Nephron progenitor cell (in vitro differentiated cells): ENCODE measurements at places on chromosomes 13 and 19.

DNA sequence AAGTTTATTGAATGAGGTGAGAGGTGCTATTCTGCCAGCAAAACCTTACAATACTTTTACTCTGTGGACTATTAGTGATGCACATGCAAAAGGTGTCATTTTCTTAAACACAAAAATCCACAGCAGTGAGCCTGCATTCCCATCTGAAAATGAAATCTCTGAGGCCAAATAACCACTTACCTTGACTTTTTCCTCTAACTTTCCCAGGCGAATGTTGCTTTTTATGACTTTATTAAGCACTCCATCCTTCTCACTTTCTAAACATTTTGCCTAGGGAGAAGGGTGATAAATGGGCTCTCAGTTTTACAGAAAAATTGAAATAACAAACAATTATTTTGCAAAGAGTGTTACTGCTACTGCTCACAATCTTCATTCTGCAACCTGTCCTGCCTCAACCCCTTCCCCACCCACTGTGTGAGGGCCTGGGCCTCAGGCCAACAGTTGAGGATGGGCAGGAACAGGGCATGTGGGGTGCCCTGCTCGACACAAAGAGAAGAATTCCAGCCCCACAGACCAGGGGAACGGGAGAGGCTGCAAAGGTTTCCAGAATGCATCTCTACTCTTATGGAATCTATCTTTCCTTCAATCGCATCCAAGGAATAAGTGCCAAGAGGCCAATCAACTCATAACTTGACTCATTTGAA is 18.1 kb upstream of the SLC7A9 start:
- no peak for DNase-seq

DNA sequence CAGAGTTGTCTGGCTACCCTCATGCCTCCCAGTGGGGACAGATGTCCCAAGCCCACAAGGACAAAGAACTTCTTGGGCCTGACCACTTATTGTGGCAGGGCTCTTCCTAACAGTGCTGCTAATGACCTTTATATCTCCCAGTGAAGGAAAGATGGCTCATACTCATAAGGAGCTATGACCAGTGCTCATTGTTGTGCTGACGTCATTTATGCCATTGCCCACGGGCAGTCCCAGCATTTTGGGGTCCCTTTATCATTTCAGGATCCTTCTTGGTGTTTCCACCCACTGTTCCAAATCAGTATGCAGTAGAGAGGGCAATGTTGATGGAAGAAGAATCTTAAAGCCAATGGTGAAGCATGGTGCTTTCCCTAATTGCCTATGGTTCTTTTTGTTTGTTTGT is 1640.0 kb upstream of the PRR20A start:
- DNase-seq = no peak

DNA sequence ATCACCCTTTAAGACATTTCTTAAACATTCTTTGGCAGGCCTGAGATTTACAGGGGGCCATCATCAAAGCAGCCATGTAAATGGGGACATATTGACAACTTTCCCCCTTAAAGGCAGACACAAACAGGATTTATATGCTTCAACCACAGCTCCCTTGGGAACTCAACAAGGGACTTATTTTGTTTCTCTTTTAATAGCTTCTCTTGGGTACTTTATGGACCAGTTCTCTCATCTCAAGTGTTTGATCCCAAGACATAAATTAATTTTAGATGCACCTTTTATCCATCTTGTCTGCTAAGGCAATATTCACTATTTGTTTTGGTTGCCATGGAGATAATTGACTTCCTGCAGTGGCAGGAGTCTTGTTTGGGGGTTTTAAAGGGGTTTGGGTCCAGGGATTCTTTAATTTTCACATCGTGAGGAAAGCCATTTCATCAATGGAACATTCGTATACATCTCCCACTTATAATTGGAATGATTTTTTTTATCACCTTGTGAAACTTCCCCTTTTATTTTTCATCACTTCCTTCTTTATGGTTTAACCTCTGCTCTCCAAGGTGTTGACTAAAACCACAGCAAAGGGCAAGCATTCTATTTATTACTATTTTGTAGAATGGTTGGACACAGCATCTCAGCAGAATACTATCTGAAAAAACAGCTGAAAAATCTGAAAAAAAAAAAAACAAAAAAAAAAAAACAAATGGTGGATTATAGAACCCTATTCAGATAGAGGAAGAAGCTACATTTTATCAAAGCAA is 726.0 kb downstream of the DIAPH3 start:
- DNase-seq = peak; percentile 9

DNA sequence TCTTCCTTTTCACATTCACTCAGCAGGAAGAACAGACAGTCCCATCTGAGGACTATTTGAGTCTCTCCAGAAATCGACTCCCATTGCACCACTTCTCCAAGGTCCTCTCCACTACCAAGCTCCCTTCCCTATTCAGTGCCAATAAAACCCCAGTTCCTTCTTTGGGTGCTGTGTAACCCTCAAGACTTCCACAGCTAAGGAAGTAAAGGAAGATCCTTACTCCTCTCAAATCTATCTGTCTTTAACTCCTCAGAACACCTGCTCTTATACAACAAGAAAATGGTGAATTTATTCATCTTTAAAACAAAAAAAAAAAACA is 29.2 kb upstream of the TM9SF2 start:
- DNase-seq = no peak

GRCh38 chr19:51294211-51294976 is 17.1 kb upstream of the IGLON5 start:
- DNase-seq = no peak

- no peak for DNase-seq
Measured at GRCh38 chr19:3269916-3270671, 45.6 kb downstream of the CELF5 start.

- DNase-seq = no peak
Measured at GRCh38 chr13:25249001-25249543, 38.2 kb downstream of the MTMR6 start.

- DNase-seq = no peak
Measured at GRCh38 chr19:2554856-2555255, 78.9 kb downstream of the GADD45B start.

DNA sequence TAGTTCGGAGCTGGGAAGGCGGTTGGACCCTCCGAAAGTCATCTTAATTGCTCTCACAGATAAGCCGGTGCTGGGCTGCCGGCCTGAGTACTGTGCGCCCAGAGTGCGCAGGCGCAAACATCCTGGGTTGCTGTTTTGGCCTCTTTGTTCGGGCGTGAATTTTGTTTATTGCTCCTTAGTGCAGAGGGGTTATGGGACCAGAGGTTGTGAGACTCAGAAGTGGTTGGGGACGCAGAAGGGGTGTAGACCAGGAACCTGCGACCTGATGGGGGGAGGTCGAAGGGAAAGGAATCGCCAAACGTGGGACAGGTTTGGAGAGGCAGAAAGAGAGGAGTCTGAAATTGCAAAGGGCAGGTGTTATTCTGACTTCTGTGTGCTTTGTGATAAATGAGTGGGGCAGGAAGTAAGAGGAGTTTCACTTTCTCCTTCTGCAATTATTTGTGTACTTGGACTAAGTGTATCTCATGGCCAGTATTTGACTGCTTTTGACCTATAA is 607 bp upstream of the ZNF566 start:
- DNase-seq = peak; percentile 71

DNA sequence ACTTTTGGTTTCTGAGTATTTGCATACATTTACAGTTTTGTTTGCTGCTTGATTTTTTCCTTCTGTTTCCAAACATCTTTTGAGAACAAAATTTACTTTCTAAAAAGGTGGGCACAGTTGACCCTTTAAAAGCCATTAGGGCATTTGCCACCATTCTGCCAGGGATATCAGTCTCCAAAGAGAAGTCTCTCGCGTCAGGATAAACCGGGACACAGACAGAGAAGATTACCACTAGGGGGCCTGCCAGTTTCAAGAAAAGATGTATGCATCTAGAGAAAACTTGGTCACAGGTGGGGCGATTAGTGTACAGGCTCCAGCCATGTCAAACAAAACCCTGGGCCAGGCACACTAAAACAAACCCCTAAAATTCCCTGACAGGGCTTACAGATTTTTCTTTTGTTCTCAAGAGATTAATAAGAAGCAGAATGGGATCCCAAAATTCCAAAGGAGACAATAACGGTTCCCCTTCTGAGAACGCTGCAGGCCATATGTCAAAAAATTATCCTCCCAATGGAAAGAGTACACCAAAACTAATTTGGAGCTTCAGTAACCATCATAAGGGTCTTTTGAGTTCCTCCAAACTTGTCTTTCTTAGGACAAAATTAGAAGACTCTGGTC is 10.7 kb upstream of the PABPC3 start:
- DNase-seq = peak; percentile 36

- DNase-seq = no peak
Measured at GRCh38 chr19:7442423-7442822, 46.4 kb downstream of the PEX11G start.

- no peak for DNase-seq
Measured at GRCh38 chr13:28624707-28625432, 34.1 kb upstream of the POMP start.

- DNase-seq = no peak
Measured at GRCh38 chr13:23391752-23392151, 41.8 kb downstream of the SACS start.

DNA sequence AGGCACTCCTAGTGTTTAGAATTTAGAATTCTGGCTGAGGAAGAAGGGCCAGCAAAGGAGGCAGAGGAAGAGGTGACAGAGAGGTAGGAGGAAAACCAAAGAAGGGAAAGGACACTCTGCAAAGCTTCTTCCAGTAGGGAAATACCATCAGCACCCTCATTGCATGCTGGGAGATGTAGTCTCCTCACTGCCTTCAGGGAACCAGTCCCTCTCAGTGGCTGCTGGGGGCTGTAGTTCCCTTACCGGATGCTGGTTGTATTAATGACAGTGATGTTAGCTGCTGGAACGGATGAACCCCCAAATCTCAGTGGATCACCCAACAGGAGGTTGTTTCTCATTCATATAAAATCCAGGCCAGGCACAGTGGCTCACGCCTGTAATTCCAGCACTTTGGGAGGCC is 10.1 kb downstream of the GRIN2D start:
- no peak for DNase-seq

DNA sequence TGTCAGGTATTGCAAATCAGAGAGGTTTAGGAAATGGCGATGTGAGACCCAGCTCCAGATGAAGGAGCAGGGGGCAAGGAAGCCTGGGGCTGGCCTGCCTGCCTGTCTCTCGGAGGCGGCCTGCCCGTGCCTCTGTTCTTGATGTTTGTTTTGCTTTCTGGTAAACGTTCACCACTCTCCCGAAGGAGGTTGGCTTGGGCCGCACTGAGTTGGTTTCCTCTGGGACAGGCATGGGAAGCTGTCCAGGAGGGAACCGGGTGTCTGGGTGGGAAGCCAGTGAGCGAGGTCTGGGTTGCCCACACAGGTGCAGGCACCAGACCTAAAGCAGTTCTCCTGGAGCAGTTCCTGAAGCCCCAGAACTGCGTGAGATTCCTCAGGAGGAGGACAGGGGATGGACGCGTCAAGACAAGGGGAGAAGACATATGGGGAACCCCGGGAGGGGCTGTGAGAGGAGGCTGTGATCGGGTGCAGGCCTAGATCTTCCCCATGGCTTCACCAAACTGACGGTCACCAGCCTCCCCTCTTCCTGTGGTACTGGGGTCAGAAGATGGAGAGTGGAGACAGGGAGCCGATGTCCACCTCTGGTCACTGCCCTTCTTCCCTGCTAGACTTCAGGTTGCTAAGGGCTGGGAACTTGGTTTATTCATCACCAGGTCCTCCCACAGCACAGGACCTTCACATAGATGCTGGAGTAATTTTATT is 15.2 kb downstream of the COL4A2 start:
- no peak for DNase-seq

DNA sequence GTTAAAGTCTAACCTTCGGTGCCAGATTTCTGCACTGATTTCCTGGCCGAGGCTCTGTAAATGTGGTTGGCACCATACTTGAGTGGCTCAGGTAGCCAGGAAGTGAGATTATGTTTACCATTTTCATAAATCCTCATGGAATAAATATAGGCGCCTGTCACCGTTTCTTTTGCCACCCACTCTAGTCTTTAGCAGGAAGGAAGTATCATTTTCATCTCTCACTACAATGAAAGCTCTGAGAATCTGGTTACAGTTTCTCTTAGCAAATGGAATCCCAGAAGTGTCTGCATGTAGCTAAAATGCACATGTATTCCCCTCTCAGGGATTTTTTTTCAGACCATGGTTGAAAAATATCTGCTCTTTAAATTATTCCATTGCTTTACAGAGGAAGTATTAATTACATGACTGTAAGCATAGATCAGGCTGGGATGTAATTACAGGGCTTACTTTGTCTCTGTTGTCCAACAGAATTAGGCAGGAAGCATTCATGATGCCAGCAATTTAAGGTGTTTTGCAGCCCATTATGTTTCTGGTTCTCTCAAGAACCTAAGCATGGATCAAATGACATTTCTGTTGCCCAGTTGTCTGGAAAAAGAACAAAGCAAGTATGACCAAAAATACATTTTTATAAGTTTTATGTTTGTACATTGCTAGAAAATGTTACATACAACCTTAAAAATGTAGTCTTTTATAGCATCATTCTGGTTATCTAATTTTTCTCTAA is 221.7 kb upstream of the SPRY2 start:
- no peak for DNase-seq

DNA sequence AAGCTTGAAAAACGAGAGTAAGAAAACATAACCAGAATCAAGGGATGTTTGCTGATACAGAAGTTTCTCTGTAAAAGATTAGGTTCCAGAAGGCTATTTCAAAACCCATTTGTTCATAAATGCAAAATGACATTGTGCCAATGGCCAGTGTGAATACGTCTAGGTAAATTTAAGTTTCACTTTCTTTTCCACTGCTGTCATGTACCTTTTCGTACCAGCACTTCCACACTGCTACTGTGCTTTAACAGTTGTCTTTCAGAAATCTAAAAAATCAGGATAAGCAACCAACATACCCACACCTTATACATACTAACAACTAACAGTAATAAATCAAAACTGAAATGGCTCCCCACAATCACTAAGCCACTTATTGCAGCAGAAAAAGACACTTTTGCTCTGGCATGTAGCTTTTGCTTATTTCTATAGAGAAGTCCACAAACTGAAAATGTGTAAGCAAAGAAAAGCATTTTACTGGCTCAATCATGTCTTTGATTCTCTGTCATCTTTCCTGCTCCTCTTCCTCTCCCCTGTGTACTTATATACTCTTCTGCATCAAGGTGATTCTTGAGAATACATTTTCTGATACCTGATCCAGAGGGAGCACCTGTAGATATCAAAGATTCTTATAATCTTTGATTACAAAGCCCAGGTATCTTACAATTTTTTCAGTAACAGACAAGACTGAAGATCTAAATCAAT is 34.3 kb downstream of the ELF1 start:
- DNase-seq = no peak

- DNase-seq = no peak
Measured at GRCh38 chr19:13681509-13681908, 82.8 kb upstream of the MRI1 start.

GRCh38 chr19:41064974-41065569 is 23.2 kb upstream of the CYP2A13 start:
- DNase-seq = no peak

- DNase-seq = peak; percentile 81
Measured at GRCh38 chr19:49113762-49114629, at the start of gene LIN7B. LIN7B (plus strand) TSS chr19:49114370; CDS start chr19:49114405, 35 bp downstream.

DNA sequence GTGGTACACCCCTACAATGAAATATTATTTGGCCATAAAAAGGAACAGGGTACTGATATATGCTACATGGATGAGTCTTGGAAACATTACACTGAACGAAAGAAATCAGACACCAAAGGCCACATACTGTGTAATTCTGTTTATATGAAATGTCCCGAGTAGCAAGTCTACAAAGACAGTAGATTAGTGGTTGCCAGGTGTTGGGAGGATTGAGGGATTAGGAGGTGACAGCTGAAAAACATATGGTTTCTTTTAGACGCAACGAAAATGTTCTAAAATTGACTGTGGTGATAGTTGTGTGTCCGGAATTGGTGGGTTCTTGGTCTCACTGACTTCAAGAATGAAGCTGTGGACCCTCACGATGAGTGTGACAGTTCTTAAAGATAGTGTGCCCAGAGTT is 35.1 kb downstream of the IL17D start:
- no peak for DNase-seq

- DNase-seq = peak; percentile 46
Measured at GRCh38 chr19:14337510-14337909, 43.7 kb upstream of the ADGRE5 start.
